ENCODE measurements at places on chromosomes 2 and 18.
A peak's percentile ranks its signal among the peaks of the same experiment; 100 is the strongest.

- DNase-seq: no peak
Measured at GRCh38 chr2:240451108-240451611, 15.7 kb downstream of the GPC1 start.

DNA sequence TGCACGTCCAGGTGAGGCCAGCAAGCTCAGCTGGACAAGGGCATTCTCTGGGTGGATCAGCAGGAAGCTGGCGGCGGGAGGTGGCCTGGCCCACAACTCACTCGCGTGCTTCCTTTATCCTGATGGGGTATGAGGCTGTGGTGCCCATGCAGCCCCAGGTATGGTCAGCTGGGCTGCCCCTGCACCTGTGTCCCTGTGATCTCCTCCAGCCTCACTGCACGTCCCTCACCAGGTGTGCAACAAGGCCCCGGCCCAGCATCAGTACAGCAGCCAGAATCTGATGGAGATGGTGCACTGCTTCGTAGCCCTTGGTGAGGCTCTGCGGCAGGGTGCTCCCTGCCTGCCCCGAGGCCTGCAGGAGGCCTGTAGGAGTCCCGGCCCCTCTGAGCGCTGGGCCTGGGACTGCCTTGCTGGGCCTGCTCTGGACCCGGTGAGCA lies 17.6 kb downstream of the MROH2A start:
- no peak for DNase-seq

DNA sequence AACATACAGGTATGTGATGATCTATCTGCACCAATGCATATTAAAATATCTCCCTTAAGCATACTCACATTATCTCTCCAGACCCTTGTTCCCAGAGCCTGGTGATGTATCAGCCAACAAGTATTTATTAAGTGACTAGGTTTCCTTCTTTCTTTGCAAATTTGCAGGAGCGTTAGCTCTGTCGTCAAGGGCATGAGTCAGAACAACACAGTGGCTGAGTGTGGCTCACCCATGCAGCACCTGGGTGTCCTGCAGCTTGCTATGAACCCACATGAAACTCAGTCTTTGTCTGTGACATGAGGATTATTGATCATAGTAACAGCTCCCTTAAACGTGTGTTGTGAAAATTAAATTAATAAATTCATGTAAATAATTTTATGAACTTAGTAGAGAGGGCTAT lies 96.6 kb downstream of the PIEZO2 start:
- DNase-seq: no peak

- DNase-seq: no peak
Measured at GRCh38 chr2:215110918-215111317, 27.5 kb downstream of the ABCA12 start.

GRCh38 chr18:37565101-37565976 lies at the start of gene CELF4:
Gene CELF4, minus strand, starts transcription at chr18:37565798.
- peak; percentile 57 for DNase-seq

GRCh38 chr2:188146888-188147287 lies 144.8 kb upstream of the GULP1 start:
- no peak for DNase-seq

DNA sequence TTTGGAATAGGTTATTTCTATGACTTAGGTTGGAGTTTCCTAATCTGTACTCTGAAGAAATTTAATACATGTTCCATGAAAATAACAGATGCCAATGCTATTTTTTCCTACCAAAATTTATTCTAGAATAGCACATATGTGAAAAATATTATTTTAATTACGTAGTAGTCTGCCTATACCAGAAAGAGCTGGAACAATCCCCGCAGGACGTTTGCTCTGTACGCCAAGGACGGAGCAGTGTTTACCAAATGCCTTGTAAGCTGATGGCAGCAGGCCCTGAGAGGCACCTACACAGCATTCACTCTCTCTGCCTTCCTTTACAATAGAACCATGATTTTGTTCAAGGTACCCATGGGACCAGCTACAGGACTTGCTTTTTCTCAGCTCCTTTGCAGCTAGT lies 16.8 kb upstream of the SLC1A4 start:
- DNase-seq: no peak

DNA sequence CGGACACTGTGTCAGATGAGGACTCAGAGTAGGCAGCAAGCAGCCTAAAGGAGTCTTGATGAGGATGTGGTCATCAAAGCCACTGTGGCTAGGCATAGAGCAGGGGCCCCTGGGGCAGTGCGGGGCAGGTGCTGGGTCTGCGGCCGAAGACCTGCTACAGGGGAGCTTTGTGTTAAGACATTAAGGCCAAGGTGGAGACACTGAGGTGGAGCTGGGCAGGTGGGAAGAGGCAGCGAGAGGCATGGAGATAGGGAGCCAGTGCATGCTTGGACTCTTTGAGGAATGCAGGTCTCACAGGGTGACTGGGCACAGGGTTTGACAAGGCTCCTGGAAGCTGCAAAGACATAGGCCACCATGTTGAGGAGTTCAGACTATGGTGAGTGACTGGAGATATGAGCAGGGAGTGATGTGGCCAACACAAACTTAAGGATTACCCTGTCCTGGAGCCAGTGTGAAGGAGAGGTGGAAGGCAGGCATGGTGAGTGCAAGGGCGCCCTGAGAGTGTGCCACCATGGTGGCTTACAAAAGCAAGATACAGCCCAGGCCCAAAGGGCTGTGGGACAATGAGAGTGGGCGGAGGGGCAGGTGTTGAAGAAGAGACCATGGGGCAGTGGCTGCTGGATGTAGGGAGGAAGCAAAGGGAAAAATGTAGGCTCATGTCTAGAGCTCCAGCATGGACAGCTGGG lies 450.9 kb upstream of the HS6ST1 start:
- DNase-seq: no peak

GRCh38 chr2:176924909-176925534 lies 287.6 kb upstream of the HNRNPA3 start:
- no peak for DNase-seq

DNA sequence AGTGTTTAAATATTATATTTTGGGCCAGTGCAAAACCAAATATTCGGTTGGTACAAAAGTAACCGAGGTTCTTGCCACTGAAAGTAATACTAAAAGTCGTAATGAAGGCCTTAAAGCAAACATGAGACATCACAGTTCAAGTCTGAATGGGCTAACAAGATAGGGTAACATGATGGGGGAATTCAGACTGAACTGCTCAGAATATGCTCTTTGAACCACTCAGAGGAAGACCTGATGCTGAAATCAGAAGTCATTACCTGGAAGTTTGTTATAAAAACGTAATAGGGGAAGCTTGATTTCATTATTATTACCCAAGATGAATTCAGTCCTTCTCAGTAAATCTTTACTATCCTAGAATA lies 26.6 kb downstream of the CDKL4 start:
- no peak for DNase-seq

GRCh38 chr2:148861367-148861766 lies 13.7 kb upstream of the KIF5C start:
- DNase-seq: no peak

DNA sequence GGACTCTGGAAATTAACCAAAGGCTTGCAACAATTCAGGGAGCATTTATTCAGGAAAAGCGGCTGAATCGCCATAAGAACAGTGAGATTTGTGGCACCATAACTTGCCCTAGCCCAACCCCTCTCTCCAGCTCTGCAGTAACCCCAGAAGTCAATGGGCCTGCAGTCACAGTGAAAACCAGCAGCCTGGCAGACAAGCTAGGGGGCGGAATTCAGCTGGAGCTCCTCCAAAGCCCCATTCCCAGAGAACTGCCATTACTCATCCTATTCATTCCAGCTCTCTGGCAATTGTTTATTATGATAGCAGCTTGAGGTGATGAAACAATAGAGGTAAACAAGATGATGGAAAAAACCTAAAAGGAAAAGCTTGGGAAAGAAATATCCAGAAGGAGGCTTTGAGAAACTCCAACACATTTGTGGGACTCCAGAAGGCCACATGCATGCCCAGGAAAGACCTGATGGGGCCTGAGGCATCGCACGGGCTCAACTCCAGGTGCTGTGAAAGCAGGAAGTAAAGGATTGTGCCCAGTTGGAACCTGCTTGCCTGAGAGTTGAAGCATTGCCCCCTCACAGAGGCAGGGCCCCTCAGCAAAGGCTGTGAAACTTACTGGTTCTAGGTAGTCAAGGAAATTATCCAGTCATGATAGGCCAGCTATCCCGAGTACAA lies 126.7 kb downstream of the TWIST2 start:
- DNase-seq: no peak

GRCh38 chr18:12403601-12404506 lies 3.9 kb upstream of the PRELID3A start:
- no peak for DNase-seq

GRCh38 chr2:64732146-64732545 lies 78.4 kb upstream of the SERTAD2 start:
- DNase-seq: no peak

DNA sequence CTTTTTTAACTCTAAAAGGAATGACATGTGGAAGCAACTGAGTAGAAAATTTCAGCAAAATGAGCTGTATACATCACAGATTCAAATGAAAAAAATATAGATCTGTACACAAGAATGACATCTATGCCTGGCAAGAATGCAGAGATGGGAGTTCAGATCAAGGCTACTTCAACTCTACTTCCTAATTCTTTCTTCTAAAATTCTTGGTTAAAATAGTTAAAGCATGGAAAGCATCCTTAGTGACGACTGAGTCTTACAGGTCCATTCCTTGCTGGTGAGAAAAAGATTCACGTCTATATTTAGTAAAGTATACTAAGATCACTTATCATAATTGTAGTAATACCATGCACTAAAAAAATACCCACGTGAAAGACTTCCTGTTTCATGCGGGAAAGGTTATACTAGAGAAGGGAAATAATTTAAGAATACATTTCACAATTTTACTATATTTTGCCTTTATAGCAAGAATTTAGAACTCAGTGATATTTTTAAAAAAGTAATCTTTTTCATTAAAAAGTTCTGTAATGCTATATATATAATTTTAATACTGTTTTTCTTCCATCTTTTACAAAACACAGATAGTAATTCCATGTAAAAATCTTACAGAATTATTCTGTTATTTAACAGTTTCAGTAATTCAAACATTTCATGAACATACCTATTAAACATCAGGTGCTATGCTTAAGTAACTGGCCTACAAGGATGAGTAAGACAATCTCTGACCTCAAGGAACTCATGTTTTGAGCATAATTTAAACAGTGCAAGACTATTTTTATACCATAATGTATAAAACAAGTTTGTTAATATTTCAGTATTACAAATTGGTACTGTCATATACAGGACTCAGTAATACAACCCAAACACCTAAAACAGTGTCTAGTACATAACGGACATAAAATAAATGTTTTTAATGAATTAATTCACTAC lies 159.6 kb downstream of the BAZ2B start:
- no peak for DNase-seq

GRCh38 chr2:232535761-232536530 lies 3.5 kb upstream of the CHRNG start:
- no peak for DNase-seq

DNA sequence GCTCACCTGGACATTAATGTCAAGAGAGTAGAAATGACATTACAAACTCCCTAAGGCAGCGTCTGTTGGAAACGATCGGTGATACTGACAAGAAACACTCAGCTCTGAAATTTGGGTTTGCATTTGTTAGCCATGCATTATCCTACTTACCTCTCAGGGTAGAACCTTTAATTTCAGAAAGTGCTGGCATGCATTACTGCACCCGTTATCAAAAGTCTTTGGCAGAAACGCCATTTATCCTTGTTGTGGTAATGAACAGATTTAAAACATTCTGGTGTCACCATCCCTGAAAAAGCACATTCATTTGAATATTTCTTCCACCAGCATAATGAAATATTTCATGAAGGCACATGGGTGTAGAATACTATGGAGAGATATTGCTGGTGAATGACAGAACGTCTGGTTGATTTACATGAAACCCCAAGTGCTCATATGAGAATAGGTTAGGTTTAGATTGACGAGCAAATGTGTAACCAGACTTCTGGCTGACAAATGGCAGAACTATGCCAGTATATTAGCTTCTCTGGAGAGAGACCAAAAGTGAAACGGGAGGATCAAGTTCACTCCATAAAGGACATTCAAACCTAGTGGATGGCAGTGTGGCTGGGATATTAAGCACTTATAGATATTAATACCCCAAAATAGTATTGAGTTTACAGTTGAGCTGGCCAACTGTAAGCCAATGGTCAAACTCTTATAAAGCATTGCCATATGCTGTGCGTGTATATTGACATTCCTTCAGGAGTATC lies 53.5 kb upstream of the ITGB6 start:
- DNase-seq: no peak

DNA sequence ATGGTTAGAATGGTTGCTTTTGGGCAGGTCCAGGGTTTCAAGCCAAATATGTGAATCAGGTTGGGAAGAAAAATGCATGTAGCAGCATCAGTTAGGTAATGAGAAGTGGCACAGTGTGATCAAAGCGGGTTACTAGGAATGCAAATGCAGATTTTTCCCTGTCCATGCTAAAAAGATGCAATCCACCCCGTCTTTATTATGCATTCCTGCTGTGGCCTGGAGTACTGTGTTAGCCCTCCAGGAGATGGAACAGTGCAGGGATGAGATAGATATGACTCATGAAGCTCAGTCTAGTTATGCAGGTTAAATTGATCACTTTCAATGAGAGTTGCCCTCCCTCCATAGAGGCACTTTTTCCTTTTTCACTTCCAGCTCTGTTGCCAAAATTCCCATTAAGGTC lies 283.8 kb downstream of the CTNNA2 start:
- DNase-seq: no peak

DNA sequence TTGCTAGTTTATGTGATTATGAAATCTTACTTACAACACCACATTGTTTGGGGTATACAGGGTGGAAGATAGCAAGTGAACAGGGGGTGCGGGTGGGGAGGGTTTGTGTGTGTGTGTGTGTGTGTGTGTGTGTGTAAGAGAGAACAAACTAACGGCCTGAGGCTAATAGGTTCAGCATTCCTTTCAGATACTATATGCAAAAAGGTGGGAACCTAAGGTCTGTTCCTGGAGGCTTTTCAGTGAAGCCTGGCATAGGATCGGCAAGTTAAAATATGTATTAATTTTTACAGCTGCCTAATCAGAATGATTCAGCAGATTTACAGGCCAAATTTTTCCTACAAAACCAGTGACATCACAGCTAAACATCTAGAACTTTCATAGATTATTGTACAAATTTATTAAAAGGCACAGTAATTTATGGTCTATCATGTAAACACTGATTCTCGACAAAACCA lies 7.6 kb upstream of the SPDYA start:
- no peak for DNase-seq

- no peak for DNase-seq
Measured at GRCh38 chr2:18368008-18368407, 192.4 kb downstream of the RDH14 start.

- peak; percentile 65 for DNase-seq
Measured at GRCh38 chr2:70871398-70872211, 36.0 kb upstream of the CD207 start.
